ENCODE measurements at places on chromosomes 13 and 19.

DNA sequence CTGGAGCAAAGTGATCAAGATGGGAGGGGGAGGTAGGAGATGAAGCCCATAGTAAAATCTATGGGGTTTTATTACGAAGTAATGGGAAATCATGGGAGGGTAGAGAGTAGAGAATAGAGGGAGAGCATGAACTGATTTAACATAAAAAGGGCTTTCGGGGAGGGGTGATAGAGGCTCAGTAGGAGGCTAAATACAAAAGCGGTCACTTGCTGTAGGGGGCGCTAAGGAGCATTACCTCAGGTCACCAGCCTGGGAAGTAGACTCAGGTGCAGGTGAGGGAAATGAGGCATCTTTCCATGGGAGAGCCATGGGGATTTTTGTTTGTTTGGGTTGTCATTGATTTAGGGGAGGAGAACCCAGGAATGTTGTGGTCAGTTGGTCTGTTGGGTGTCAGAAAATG, 14.1 kb downstream of the KRTDAP start:
- DNase-seq = no peak

DNA sequence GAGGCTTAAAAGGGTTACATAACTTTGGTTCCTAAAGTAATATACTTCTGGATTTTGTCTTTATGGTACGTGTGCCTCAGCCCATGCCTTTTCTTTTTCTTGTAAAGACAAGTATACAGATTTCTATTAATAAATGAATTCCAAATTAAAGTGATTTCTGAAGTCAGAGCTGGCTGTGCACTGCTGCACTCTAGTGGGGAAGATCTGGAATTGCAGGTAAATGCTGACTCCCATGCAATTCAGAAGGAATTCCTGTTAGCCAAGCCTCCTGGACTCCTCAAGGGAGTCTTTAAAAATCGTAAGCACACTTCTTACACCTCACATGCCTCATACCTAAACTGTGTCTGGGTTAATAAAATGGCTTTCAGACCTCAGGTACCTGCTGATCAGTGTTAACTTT, 118.4 kb upstream of the SLC7A1 start:
- no peak for DNase-seq

- no peak for DNase-seq
Measured at GRCh38 chr19:56118666-56119581, 2.2 kb downstream of the ZNF787 start.

- DNase-seq = no peak
Measured at GRCh38 chr19:37977992-37978391, 71.0 kb downstream of the SIPA1L3 start.

DNA sequence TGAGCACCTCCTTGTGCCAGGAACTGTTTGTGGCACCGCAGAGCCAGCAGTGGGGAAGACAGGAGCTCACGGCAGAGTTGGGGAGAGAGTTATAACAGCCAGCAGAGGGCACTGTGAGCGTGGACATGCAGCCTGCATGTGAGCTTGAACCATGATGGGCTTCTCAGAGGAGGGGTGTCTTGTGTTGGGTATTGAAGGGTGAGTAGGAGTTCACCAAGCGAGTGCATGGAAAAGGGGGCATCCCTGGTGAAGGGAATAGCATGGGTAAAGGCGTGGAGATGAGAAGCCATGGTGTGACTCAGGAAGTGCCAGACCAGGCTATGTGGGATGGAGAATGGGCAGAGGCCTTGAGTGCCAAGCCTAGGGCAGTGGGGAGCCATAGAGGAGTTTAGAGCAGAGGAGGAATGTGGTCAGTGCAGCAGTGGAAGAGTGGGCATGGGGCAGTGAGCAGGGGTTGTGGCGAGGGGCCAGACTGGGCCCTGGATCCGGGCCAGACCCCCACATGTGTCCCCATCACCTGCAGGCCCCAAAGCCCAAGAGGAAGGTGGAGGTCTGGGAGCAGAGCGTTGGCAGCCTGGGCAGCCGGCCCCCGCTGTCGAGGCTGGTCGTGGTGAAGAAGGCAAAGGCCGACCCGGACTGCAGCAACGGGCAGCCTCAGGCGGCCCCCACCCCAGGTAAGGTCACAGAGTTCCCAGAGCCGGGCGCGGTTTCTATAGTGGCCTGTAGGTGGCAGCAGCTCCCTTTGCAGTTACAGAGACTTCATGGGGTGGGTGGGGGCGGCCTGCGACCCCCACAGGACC, 11.8 kb upstream of the SHD start:
- peak; percentile 47 for DNase-seq

GRCh38 chr13:67950603-67951002, 720.5 kb upstream of the PCDH9 start:
- DNase-seq = no peak

GRCh38 chr13:91546900-91547299, 148.5 kb downstream of the GPC5 start:
- DNase-seq = no peak

- no peak for DNase-seq
Measured at GRCh38 chr19:33453265-33453664, 68.3 kb downstream of the PEPD start.

DNA sequence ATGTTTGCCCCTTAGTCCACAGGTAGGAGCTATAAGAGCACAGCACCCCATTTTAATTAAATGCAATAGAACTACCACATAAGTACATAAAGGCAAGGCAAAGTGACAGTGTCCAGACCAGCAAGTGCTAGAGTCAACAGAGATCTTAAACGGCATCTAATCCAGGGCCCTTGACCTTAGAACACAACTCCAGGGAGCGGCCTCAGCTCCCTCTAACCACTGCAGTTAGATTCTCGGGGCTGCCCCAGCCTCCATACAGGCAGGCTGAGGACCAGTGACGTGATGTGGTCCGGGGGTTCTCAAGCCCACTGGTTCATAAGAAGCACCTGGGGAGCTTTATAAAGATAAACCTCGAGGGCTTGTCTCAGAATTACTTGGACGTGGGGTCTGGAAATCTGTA, 10.0 kb upstream of the ATP12A start:
- DNase-seq = no peak

DNA sequence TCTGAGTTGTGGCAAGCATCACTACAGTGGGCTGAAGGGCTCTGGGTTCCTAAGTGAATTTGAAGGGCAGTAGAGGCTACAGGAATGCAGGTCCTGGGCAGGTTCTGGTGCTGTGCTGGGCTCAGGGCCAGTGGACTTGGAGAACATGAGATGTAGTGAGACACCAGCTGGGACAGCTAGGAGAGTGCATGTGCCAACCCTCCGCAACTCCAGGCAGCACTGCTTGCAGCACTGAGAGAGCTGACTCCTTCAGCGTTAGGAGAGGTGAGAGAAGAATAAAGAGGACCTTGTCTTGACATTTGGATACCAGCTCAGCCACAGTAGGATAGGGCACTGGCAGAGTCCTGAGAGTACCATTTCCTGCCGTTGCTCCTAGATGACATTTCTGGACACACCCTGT, 739.9 kb upstream of the PRR20A start:
- no peak for DNase-seq

DNA sequence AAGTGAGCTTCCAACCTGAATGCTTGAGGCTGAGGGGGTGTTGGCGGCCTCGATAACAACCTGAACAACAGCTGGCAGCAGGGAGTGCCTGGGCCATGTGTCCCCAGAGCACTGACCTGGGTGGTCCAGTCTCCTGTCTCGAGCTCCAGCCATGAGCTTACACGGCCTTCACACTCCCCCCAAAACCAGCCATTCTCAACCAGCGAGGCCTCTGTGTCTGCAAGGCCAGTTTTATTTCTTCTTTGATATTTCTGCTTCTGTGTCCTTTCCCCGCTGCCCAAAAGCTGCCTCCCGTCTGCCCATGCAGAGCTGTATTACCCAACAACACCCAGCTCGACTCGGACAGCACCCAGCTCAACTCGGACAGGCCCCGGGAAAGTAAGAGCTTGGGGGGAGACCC, 32.5 kb upstream of the TFDP1 start:
- no peak for DNase-seq

- peak; percentile 41 for DNase-seq
Measured at GRCh38 chr19:54517483-54517882, 14.9 kb downstream of the LAIR2 start.

- DNase-seq = no peak
Measured at GRCh38 chr13:50701469-50701868, 142.0 kb downstream of the DLEU7 start.

DNA sequence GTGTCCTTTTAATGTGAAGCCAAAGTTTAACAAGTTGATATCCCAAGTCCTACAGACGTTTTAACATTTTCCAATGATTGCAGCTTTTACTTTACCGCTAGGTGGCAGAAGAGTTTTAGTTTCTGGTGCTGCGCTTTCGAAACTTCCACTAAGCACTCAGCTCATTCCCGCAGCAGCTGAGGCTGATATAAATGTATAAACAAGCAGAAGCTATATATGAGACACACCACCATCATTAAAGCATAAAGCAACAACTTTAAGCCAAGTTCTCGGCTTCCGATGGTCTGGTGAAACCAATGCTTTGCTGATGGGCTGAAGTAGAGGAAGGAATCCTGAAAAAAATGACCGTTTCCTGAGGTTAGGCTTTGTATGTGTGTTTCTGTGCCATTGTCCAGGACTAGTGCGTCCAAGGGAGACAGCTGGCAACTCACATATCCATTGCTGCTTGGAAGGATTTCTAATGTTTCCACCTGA, 753.9 kb downstream of the OLFM4 start:
- DNase-seq = no peak

- no peak for DNase-seq
Measured at GRCh38 chr13:85170372-85170771, 628.8 kb downstream of the SLITRK6 start.

- no peak for DNase-seq
Measured at GRCh38 chr13:38223089-38223488, 126.6 kb upstream of the UFM1 start.

- peak; percentile 61 for DNase-seq
Measured at GRCh38 chr19:40284501-40285352, at the start of gene AKT2. Gene AKT2, minus strand, starts transcription at chr19:40285345. Its CDS starts 20,078 bp downstream, at chr19:40265267.

DNA sequence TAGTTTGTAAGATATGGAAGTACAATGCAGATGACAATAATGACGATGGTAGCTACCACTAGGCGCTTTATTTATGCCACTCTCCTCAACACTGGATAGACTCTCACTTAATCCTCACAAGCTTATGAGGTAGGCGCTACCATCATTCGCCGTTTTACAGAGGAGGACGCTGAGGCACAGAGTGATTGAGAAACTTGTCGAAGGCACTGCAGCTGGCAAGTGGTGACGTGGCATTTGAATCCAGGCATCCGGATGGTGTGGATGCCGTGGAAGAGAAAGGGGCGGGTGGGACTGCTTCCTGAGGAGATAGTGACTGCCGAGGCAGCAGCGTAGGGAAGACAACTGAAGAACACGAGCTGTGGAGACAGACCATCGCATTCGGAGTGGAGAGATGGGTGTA, 1.3 kb upstream of the RPS9 start:
- no peak for DNase-seq

DNA sequence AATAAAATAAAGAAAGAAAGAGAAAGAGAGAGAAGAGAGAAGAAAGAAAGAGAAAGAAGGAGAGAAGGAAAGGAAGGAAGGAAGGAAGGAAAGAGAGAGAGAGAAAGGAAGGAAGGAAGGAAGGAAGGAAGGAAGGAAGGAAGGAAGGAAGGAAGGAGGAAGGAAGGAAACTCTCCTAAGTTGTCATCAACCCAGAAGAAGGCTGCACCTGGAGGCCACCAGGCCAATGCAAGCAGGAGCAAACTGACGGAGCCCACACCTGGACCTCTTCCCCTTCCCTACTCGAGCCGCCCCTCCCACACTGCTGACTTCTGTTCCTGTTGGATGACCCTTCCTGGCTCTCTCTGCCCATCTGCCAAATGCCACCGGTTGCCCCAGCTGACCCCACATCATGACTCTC, 8.7 kb downstream of the ACER1 start:
- no peak for DNase-seq

- no peak for DNase-seq
Measured at GRCh38 chr13:44140888-44141724, 232.5 kb upstream of the SERP2 start.

DNA sequence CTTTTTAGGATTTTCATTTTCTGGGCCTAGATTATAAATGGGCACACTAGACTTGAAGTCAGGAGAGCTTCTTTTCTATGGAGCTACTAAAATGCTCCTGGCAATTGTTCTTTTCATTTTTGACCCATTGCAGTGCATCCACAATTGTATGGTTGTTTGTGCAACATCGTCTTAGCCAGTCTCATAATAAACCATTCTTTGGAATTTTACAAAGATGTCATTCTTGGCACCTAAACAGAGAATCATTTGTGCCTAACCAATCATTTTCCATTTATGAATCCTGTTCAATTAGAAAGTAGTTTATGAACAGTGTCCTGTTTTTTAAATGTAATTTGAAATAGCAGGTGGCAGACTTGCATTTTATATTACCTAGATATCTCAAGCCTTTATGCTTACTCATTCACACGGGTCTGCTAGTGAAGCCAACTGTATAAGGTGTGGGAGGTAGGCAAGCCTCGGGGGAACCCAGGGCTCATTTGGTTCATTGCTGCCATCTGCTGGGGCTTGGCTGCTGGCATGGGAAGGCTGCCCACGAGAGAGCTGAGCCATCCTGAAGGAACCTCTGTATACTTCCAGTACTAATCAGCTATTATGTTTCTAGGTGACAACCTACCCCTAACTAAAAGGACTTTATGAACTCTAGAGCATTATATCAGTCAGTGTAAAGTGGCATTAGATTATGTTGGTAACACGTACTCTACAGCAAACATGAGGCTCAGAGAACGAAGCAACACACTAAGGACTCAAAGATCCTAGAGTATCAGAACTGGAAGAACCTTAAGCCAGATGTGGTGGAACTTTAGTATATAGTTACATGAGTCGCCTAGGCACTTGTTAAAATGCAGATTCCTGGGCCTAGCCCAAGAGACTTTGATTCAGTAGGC, 60.0 kb downstream of the TPT1 start:
- DNase-seq = peak; percentile 64

DNA sequence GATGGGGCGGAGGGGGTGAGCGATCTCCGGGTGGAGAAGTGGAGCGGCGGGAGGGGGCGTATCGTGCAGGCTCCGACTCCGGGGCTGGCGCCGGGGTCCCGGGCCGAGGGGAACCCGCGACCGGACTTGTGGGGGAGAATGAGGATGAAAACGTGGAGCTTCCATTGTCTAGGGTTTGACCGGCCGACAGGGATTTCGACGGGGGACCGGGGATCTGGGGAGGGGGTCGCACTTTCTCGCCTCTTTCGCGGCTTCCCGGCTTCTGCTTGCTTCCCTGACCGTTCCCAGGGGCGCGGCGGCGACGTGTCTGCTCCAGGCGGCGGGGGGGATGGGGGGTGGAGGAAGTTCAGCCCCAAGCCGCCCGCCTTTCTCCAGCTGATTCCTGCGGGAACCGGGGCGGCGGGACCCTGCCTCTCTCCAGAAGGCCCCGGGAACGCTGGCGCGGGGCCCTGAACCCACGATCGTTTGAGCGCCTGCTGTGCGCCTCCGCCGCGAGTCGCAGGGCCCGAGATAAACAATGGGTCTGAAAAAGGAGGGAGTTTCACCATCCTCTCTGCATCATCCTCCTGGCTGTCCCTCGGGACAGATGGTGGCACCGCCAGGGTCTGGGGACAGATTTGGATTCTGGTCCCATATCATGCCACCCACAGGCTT, 790 bp downstream of the TPM4 start:
- DNase-seq = peak; percentile 26

GRCh38 chr19:11704626-11705025, 34.1 kb downstream of the ZNF823 start:
- no peak for DNase-seq

GRCh38 chr13:105552078-105552477, 983.4 kb downstream of the EFNB2 start:
- DNase-seq = no peak
